ENCODE measurements at places on chromosomes 13 and 19.

DNA sequence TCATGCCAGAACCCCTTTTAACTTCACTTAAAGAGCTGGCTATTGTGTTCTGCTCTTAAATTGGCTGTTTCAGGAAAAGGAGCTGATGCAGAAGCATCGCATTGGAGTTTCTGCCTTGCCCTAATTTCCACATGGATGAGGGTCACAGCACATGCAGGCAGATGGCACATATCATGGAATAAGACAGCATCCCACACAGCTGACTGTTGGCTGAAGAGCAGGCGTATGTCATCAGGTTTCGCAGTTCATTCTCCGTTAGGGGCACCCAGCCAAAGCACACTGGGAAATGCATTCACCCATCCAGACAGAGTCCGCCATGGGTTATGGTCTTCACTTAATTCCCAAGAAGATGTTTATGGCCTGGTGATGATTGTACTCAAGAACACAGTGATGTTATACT, 572.5 kb downstream of the LIG4 start:
- DNase-seq, result no peak

DNA sequence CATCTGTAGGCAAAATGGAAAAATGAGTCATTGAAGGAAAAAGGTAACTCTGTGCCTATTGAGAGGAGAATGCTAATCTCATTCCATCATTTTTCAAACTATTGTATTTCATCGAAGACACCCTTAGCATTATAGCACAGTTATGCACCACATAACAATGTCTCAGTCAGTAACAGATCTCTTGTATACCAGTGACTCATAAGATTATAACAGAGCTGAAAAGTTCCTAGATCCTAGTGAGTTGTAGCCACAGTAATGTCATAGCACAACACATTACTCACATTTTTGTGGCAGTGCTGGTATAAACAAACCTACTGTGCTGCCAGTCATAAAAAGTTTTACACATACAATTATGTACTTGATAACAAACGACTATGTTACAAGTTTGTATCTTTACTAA, 1077.6 kb downstream of the DIAPH3 start:
- DNase-seq, result no peak

DNA sequence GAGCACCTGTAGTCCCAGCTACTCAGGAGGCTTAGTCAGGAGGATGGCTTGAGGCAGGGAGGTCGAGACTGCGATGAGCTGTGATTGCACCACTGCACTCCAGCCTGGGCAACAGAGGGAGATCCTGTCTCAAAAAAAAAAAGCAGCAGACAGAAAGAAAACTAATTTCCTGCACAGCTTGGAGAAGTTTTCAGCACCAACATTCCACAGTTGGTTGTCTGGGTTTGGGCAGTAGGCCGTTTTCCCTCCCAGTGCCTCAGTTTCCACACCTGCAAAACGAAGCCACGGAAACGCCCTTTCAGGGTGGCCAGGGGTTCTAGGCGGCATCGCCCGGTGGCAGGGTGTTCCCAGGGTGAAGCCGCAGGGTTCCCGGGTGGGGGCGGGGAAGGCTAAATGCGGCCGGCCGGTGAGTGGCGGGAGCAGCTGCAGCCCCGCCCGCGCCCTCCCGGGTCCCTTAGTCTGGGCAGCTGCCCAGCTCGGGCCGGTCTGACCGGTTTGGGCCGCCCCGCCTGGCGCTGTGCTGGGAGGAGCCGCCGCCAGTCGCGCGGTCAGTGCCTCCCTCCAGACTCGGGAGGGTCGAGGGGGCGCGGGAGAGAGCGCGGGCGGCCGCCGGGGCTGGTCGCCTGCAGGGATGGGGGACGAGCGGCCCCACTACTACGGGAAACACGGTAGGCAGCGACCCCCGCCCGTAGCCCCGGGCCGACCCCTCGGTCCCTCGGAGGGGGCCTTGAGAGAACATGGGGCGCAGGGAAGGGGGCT, at the start of gene SLC44A2:
SLC44A2 (plus strand) TSS at position 551 of the 759 bp plus-strand sequence; CDS start at position 632, 81 bp downstream.
- DNase-seq, result peak; percentile 95

DNA sequence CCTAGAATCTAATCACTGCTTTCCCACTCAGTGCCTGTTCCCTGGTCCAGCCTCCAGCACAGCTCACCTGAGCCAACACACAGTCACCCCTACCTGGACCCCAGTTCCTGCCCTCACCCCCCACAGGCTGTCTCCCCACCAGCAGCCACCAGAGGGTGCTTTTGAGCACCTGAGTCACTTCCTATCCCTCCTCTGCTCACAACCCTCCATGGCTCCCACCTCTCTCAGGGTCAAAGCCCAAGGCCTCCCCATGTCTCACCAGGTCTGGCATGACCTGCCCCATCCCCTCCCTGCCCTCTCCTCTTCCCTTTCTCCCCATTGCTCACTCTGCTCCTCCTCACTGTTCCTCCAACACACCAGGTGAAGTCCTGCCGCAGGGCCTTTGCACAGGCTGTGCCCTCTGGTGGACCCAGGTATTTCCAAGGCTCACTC, 7.1 kb upstream of the DPP9 start:
- peak; percentile 38 for DNase-seq

- DNase-seq, result no peak
Observed at GRCh38 chr19:53463263-53463662, 4.3 kb upstream of the ZNF813 start.

DNA sequence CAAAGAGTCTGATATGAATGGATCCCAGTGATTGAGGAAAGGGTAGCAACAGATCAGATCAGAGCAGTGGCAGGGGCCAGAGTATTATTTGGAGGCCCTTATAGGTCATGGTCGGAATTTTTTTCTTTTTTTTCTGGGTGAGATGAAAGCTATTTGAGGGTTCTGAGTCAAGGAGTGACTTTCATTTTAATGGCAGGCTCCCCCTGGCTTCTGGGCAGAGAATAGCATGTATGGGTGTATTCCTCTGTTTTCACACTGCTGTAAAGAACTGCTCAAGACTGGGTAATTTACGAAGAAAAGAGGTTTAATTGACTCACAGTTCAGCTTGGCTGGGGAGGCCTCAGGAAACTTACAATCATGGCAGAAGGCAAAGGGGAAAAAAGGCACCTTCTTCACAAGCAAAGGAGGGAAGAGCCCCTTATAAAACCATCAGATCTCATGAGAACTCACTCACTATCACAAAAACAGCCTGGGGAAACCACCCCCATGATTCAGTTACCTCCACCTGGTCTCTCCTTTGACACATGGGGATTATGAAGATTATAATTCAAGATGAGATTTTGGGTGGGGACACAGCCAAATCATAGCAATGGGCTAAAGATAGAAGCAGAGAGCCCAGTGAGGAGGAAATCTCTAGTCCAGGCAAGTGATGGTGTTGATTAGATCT, 3.0 kb upstream of the SLC6A16 start:
- DNase-seq, result no peak

GRCh38 chr13:99395436-99395835, 88.2 kb upstream of the GPR183 start:
- DNase-seq, result no peak

- DNase-seq, result no peak
Observed at GRCh38 chr19:12664406-12665280, 1.9 kb downstream of the MAN2B1 start.

GRCh38 chr19:40627486-40628279, 26.5 kb downstream of the LTBP4 start:
- no peak for DNase-seq

DNA sequence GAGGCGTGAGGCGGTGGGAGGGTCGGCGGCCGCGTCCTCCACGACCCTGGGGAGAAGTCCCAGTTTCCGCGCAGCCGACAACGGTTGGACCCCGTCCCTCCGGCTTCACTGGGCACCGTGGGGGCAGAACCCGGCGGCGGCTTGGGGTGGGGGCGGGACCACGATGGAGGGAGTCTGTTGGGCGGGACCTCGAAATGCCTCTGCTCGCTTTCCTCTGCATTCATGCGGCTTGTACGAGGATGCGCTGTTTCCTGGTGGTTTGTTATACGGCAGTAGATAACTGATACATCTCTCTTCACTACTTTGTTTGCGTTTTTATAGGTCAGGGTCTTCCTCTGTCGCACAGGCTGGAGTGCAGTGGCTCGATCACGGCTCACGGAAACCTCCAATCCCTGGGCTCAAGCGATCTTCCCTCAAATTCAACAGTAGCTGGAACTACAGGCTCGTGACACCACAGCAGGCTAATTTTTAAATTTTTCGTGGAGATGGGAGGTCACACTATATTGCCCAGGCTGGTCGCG, 24.6 kb upstream of the ZNF846 start:
- DNase-seq, result no peak

DNA sequence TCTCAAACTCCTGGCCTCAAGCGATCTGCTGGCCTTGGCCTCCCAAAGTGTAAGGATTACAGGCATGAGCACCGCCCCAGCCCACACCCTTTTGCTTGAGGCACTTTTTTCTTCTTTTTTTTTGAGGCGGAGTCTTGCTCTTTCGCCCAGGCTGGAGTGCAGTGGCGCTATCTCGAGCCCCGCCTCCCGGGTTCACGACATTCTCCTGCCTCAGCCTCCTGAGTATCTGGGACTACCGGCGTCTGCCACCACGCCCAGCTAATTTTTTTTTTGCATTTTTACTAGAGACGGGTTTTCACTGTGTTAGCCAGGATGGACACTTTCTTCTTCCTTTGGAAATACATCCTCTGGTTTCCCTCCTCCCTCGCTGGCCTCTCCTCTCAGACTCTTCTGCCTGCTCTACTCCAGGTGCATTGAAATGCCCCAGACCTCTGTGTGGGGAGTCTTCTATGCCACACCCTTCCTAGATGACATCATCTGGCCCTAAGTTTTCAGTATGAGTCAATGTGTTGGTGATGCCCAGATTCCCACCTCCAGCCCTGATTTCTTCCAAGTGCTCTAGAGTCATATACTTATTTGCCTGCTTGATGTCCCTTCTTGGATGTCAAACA, 20.7 kb upstream of the TPT1 start:
- peak; percentile 85 for DNase-seq

DNA sequence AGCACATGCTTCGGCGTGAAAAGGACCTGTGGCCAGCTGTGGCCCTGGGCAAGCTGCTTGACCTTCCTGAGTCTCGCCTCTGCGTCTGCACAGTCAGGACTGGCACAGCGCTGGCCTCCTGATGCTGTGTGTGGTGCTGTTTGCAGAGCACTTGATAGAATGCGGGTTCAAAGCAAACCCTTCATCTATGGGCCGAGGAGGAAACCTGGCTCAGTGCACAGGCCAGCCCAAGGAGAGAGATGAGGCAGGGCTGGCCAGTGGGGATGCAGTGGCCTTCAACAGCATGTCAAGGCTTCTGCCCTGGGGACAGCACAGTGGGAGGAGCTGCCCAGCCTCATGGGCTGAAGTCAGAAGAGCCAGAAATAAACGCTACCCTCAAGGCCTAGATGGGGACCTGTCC, 21.3 kb upstream of the VSTM2B start:
- no peak for DNase-seq

All from PC-9 (cell line).